ENCODE measurements at places on chromosomes 11 and 22.
A peak's percentile ranks its signal among the peaks of the same experiment; 100 is the strongest.

GRCh38 chr22:27690599-27690998 lies 111.0 kb downstream of the MN1 start:
- DNase-seq, result no peak

- DNase-seq, result no peak
These were observed 290.0 kb upstream of the LARGE1 start for GRCh38 chr22:34210301-34210700.

- peak; percentile 76 for DNase-seq
These were observed 30.3 kb upstream of the ASPHD2 start for GRCh38 chr22:26398741-26399153.

DNA sequence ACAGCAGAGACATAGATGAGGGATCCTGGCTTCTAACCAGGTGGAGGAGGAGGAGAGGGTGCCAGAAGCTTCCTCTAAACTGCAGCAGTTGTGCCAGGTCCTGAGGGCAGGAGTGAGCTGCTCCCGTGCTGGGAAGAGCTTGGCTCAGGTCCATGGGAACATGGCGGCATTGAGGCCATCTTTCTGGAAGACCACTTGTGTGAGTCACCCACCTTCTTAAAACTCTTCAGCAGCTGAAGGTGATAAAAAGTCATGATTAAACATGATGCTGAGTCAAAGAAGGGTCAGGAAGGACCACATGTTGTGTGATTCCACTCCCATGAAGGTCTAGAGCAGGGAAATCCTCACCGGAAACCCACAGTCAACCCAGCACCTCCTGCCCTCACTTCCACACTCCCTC lies 35.1 kb downstream of the LINC01488 start:
- no peak for DNase-seq

- DNase-seq, result no peak
These were observed 2.1 kb upstream of the CACNA1I start for GRCh38 chr22:39568278-39568981.

DNA sequence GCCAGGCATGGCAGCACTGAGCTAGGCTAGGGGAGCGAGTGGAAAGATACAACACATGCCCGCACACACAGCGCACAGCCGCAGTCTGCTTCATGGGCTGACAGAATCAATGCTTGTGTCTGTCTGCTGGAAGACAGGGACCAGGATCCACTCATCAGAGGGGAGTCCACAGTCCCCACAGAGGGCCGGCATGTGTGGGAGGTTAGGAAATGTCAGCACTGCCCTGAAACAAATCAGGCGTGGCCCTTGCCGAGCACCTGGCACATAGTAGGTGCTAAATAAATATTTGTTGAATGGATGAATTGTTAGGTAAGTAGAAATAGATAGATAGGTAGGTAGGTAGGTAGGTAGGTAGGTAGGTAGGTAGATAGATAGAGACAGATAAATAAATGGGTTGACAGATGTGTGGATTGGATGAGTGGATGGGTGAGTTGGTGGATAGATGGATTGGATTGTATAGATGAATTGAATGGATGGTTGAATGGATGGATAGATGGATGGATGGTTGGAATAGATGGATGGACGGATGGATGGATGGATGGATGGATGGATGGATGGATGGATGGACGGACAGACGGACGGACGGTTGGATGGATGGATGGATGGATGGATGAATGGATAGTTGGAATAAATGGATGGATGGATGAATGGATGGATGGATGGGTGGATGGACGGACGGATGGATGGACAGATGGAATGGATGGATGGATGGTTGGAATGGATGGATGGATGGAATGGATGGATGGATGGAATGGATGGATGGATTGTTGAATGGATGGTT lies 3.3 kb downstream of the SLC22A12 start:
- DNase-seq, result no peak

GRCh38 chr11:76801225-76801624 lies 18.1 kb downstream of the TSKU start:
- DNase-seq, result no peak

DNA sequence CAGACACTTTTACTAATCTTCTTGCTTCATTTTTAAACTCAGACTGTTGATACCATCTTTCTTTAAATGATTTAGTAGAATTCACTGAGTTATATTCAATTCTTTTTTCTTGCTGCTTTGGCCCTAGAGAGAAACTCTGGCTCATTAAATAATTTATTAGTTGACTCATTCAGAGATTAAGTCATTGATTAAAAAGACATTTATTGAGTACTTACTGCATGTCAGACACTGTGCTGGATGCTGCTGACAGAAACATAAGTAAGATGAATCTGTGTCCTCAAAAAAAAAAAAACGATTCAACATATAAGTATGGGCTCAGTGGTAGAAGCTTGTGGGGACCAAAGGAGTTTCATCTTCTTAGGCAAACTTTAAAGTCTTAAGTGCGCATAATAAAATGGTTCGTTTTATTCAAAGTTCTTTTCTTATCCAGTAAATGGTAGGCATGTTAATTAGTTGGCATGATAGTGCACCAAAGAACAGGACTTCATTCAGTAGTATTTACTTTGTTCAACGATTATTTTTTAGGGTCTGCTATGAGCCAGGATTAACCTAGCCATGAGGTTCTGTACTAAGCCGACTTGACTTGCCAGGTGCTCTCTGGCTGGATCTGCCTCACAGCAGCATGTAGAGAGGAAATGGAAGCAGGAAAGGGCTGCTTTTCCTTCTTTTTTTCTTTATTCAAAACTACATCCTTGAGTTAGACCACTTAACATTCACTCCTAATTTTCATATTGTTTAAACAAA lies 281.0 kb upstream of the CTSC start:
- no peak for DNase-seq

DNA sequence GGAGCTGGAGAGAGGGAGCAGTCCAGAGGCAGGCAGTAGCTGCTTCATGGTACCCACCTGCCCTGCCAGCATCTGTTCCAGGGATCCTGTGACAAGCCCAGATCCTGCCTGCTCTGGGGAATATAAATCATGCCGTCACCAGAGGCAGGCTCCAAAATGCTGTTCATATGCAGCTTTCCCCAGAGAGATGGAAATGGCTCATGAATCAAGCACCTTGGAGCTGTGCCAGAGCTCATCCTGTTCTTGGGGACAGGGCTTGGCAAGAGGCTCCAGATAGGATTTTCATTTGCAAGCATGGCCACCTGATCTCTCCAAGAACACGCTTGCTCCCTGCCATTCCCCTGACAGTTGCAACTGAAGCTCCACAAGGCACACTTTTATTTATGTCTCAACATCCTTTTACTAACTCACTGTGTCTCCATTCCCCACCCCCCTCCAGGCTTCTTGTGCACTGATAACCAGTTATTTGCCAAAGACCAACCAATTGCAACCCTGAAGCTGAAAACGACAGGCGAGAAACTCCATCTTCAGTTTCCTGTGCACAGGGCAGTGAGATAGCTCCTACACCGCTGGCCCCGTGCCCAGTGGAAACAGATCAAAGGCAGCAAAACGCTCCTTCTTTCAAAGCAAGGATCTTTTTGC lies 115.8 kb upstream of the PITPNB start:
- peak; percentile 74 for DNase-seq

GRCh38 chr11:77668760-77669159 lies 31.2 kb upstream of the CLNS1A start:
- peak; percentile 59 for DNase-seq

GRCh38 chr22:37222440-37222971 lies 10.2 kb upstream of the SSTR3 start:
- DNase-seq, result no peak

GRCh38 chr11:11396301-11397035 lies 43.4 kb upstream of the CSNK2A3 start:
- peak; percentile 75 for DNase-seq

GRCh38 chr22:30920407-30920806 lies 48.2 kb downstream of the MORC2 start:
- DNase-seq, result peak; percentile 60

- DNase-seq, result no peak
These were observed 4.5 kb downstream of the LRRC75B start for GRCh38 chr22:24588381-24588756.

GRCh38 chr11:11669233-11669846 lies 47.5 kb upstream of the GALNT18 start:
- DNase-seq, result no peak

GRCh38 chr11:130192845-130193267 lies 33.3 kb downstream of the ST14 start:
- DNase-seq, result no peak

Data from iris pigment epithelial cell (primary cell).